Karpas-422 (cell line): ENCODE measurements at places on chromosomes 4 and X.

DNA sequence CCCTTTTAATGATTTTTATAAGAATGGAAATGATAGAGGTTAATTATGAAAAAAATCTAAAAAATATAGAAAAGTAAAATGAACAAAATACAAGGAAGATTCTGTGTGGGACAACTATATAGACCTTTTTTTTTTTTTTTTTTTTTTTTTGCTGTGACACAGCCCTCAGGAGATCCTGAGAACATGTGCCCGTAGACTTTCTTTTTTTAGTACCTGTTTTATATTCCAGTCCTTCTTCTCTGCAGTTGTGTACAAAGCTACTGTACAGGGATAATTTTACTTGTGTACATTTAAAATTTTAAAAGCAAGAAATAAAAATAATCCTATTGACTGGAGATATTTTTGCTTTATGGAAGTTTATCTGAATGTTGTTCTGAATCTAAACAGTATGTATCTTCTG lies 85.5 kb downstream of the KDM6A start:
- DNase-seq = no peak

DNA sequence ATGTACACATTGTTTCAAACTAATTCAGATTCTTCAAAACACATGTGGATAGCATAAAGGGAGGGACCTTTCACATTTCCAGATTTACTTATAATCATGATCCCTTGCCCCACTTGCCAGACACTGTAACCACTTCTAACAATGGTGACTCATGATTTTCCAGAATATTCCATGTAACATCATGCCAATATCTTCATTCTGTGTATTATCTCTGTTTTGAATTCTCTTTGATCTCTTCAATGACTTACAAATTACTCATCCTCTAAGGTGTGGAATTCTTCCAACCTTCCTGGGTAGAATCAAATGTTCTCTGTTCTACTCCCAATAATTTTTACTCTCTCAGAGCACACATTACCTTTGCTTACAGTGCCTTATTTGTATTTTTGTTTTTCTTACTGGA lies 517.1 kb downstream of the PCDH7 start:
- DNase-seq = no peak

DNA sequence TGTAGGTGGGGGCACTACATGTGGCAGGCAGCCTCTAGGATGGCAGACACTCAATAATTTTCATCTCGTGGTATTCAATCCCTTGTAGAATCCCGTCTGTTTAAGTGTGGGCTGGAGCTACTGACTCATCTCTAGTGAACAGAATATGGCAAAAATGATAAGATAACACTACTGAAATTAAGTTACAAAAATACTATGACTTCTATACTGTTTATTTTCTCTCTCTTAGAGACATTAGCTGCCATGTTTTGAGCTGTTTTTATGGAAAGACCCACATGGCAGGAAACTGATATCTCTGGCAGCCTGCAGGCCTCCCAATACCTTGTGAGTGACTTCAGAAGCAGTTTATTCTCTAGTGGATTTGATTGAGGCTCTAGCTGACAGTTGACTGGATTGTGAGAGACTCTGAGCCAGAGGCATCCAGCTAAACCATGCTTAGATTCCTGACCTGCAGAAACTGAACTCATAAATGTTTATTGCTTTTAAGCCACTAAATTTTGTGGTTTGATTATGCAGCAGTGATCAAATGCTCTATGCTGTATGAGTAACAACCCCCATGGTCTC lies 298.8 kb upstream of the CTSO start:
- DNase-seq = no peak

GRCh38 chr4:8377103-8378075 lies 63.1 kb downstream of the ACOX3 start:
- no peak for DNase-seq

DNA sequence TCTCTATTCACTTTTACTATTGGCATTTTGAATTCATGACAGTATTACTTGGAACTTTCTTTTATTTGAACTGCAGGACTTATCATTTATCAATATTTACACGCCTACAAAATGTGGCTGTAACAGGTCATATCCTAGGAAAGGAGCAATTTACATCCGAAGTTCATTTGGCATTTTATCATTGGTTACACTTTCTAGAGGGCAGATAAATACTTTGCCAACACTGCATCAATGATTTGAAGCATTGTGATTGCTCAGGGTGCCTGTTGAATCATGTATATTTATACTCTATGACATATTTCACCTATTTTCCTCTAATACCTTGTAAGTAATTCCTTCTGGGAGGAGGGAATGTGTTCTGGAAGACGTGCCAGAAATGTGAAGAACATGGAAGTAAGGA lies 136.7 kb downstream of the MID1IP1 start:
- DNase-seq = no peak

DNA sequence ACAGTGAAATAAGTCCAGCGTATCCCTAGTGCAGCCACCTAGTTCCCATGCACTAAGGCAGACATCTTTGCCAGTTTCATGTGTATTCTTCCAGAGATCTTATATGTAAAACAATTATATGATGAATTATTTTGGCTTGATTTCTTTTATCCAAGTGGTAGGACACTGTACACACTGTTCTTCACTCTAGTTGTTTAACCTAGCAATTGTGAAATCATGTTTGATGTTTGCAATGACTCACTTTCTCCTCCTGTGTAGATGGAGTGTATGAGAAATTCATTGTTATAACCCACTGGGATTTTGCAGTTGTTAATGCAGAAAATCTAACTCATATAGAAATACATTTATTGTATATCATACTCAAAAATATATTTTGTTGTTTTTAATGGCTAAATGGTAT lies 17.5 kb upstream of the TBC1D1 start:
- DNase-seq = no peak

DNA sequence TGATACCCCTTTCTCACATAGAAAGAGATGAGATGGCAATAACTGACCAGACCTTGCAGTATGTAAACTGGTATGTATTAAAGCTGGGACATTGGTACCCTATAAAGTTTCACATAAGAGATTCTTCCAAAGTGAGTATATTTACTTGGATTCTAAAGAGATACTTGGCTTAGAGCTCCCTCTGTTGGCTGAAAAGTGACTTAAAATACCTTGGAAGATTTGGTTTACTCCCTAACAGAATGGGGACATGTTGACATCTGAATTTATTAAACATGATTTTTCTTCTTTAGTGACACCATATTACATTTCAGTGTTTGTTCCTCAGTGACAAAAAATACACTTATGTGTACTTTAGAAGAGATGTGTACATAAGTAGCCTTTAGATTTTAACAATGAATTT lies 47.9 kb upstream of the RGN start:
- peak; percentile 86 for DNase-seq

- DNase-seq = no peak
Measured at GRCh38 chr4:80409809-80410208, 74.3 kb downstream of the CFAP299 start.

- DNase-seq = no peak
Measured at GRCh38 chrX:13899607-13900006, 82.7 kb upstream of the GPM6B start.

DNA sequence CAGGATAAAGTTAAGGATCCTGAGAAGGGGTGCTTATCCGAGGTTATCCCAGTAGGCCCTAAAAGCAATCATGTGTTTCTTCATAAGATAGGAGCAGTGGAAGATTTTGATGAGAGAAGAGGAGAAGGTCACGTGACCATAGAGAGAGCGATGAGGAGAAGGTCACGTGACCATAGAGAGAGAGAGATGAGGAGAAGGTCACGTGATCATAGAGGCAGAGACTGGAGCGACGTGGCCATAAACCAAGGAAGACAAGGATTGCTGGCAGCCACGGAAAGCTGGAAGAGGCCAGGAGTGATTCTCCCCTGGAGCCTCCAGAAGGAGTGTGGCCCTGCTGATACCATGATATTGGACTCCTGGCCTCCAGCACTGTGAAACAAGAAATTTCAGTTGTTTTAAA lies 38.4 kb upstream of the ZNF518B start:
- no peak for DNase-seq

- DNase-seq = no peak
Measured at GRCh38 chr4:147769386-147769785, 37.5 kb downstream of the ARHGAP10 start.

- DNase-seq = no peak
Measured at GRCh38 chr4:2489081-2489805, 20.3 kb downstream of the RNF4 start.

DNA sequence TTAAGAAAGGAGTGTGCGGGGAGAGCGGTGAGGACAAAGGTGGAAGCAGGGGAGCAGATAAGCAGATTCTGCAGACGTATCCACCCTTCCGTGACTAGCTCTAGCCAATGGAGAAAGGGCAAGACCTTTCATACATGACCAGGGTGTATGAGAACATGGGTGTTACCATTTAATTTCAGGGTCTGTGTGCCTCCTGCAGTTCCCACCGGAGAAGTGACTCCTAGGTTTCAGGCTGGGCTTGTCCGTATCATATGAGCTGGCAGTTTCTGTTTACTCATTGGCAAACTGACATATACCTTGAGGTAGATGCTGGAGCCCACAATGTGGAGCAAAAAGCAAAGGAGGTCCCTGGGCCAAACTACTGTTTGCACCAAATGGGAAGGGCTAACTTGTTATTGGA lies 6.8 kb downstream of the RBM47 start:
- DNase-seq = no peak

- peak; percentile 61 for DNase-seq
Measured at GRCh38 chr4:84578540-84579402, 4.2 kb upstream of the CDS1 start.

- DNase-seq = no peak
Measured at GRCh38 chrX:115573185-115573584, 12.2 kb downstream of the PLS3 start.

DNA sequence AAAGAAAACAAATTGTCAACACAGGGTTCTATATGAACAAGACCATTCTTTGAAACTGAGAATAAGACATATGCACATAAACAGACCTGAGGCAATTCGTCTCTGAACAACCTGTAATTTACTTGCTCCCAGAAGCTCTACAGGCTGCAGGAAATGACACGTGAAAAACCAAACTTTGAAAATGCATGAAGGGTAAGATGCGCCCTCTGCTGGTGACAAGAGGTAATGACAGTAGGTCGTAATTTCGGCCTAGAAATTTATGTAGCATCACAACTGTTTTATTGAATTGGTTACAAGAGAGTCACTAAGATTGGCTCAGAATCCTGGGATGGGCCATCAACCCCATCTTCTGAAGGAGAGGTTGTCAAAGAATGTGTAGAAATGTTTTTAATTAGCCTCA lies 276.5 kb downstream of the PPP4R3C start:
- DNase-seq = peak; percentile 84

DNA sequence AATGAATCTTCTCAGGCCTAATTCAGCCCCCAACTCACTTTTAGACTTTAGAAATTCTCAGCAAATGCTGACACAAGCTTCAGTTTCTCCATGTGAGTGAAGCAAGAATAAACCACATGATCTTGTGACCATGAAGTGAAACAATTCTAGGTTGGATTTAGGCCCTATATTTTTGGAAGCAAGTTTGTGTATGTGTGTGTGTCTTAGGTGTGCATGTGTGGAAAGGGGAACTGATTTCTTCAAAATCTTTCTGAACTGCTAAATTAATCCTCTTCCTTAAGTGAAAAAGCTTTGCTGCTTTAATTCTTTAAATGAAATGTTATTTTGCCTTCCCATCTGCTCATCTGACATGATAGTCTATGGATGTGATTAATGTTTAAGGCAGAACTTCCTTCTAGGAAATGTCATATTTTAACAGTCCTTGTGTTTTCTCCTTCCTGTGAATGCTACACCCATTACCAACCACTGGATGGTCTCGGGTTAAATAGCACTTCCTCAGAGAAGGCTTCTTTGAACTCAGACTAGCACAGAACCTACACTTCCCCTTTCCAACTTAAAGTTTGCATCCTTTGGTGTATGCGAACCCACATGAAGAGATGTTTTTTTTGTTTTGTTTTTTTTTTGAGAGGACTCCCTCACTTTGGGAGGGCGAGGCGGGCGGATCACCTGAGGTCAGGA lies 1.2 kb upstream of the TMEM144 start:
- no peak for DNase-seq

DNA sequence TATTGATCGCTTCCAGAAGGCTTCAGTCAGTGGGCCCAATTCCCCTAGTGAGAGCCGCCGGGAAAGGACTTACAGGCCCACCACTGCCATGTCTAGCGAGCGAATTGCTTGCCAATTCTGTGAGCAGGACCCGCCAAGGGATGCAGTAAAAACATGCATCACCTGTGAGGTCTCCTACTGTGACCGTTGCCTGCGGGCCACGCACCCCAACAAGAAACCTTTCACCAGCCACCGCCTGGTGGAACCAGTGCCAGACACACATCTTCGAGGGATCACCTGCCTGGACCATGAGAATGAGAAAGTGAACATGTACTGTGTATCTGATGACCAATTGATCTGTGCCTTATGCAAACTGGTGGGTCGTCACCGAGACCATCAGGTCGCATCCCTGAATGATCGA lies 15.3 kb downstream of the MID2 start:
- no peak for DNase-seq

DNA sequence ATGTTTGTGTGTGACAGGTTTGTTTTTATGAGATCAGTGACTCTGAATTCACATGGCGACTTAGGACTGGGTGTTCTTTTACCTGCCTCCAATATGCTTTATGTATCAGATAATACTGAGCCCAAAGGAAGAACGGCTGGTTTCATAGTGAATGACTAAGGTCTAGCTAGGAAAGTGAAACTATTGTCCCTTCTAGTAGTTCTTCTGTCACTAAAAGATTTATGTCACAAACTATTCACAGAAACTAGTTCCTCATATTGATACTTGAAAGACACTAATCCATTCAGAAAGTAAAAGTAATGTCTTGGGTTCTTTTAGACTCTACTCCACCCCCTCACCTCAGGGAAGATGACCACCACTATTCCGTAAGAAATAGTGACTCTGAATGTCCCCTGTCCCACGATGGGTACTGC lies 81.7 kb downstream of the EGF start:
- no peak for DNase-seq

DNA sequence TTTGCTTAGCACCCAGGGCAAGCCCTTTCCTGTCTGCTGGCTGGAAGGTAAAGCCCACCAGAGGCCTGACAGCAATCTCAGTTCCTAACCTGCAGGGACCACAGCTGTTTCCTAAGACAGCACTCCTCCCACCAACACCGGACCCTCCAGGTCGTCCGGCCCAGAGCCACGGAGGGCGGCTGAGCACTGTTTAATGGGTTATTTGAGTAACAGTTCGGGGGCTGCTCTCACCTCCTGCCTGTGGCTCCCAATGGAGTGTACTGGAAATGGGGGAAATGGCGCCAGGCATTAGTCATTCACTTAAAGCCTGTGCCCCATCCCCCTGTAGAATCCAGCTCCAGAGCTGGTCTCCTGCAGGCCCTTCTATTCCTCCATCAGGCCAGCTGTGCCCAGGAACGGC lies 81.6 kb upstream of the ADRA2C start:
- no peak for DNase-seq

DNA sequence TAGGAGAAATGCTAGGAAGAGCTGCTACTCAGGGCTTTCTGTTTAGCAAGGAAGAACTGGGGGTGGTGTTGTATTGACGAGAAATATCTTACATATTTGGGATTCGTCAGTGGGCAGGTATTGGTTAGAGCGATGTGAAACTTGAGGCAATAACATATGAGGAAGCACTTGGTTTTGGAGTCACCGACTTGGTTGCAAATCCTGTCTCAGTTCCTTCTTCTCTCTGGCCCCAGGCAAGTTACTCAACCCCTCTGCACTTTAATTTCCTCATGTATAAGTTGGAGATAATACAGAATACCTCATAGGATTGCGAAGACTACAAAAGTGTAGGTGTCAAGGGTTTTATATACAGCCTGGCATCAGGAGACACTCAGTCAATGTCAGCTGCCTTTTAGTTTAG lies 34.1 kb downstream of the GPAT3 start:
- peak; percentile 44 for DNase-seq
